ENCODE measurements at places on chromosomes 7 and 10. TPM values are rescaled to one million over a fixed set of nuclear protein-coding genes. Genes with fewer than 3 reads are reported as not detected.

Gene CLCN1
- not detected for total RNA-seq

Gene PKD2L1
- 0.20 TPM for total RNA-seq

- DNase-seq, result no peak
These were observed 331.5 kb upstream of the RNF32 start for GRCh38 chr7:156309016-156309620.

DNA sequence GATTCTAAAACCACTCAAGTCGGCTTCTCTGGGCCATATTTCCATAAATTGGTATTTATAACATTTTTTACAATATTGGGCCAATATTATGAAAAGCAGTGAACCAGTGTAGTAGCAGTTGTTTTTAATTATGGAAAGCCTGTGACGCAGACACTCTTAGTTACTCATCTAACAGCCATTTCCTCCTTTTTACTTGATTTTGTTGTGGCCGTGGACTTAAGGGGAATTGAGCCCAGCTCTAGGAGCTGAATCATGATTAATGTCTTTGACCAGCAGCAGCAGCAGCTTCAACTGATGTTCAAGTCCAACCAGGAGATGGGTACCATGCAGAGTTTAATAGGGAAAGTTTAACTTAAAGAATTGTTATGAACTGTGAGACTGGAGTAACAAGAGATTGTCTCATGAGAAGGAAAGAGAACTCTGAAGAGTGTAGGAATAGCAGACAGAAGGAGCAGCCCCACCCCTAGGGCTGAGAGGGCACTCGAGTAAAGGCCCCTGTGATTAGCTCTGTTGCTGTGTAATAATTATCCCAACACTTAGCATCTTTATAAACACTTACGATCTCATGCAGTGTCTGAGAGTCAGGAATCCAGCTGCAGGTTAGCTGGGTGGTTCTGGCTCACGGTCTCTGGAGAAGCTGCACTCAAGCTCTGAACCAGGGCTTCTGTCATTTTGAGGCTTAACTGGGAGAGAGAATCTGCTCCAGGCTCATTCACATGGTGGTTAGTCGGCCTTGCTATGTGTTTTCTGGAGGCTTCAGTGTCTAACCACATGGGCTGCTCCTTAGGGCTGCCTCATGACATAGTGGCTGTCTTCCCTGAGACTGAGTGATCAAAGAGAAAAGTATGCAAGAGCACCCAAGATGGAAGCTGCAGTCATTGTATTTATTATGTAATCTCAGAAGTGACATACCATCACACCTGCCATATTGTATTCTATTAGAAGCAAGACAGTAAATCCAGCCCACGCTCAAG lies 4.6 kb downstream of the LANCL2 start:
- no peak for DNase-seq

DNA sequence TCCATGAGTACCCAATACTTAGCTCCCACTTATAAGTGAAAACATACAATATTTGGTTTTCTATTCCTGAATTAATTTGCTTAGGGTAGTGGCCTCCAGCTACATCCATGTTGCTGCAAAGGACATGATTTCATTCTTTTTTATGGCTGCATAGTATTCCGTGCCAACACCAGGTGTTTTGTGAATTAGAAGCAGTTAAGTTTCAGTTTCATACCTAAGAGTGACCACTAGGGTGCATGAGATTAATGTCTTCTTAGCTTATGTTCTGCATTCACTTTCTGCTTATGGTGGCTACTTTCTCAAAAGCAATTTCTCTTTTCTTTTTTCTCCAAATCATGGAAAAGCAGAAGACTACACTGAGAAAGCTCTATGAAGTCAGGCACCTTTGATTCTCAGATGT lies 65.1 kb upstream of the VSTM2A start:
- DNase-seq, result no peak

DNA sequence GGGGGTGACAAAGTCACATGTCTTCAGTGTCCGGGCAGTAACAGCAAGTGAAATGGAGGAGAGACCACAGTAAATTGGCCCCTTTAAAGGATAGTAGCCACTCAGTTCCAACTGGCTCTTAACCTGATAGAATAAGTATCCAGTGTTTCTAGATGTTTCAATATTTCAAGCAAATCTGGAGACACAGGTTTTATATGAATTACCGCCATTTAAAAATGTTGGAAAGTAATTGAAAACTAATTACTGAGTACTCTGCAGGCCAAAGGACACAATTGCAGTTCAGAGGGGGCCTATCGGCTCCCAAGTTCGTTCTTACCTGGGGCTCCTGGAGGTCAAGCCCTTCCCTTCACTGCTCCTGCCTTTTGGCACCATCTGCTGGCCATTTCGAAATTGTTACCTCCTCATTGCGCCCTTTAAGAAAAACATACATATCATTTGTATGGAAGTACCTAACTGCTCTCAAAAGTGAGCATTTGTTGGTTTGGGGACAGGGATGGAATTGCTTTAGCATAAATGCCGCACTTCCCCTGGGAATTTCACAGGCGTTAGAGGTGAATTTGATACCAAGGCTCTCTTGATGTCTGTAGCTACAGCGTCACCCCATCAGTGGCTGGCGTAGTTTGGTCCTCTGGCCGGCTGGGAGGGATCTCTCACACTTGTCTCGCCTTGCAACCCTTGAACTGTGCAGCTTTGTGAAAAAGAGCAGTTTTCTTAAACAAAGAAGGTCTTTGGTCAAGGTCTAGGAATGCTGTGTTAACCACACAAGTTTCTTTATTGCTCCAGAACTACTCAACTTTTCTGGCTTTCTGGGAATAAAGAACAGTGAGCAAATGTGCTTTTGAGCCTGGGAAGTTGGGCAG lies 220.0 kb downstream of the ARHGAP21 start:
- DNase-seq, result peak; percentile 70

- DNase-seq, result no peak
These were observed 158.2 kb downstream of the WNT2 start for GRCh38 chr7:117164620-117165019.

DNA sequence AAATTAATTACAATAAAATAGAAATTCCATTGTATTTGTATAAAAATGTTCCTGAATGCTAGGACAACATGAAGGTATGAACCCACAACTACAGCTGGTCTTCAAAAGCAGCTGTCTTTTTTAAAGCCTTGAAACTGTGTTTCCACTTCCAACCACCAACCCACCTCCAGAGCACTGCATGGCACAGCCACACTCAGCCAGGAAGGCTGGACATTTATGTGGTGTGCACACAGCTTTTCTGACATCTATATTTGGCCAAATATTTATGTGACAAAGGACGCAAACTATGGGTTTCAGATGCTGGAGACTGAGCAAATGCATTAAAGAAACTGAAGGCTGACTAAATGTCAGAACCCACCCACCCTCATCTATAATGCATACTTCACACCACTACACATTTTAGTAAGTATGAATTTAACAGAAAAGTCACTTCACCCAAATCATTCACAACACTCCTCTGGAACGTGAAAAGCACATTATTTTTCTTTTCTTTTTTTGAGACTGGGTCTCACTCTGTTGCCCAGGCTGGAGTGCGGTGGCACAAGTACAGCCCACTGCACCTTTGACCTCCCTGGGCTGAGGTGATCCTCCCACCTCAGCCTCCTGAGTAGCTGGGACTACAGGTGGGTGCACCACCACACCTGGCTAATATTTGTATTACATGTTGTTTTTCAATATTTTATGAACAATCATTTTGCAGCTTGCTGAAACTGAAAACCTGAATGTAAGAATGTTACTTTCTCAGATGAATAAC lies 27.9 kb upstream of the DAGLB start:
- DNase-seq, result no peak

- no peak for DNase-seq
These were observed 285.6 kb downstream of the PRPF18 start for GRCh38 chr10:13872411-13872810.

- DNase-seq, result no peak
These were observed 133.6 kb downstream of the BMPER start for GRCh38 chr7:34038816-34039470.

DNA sequence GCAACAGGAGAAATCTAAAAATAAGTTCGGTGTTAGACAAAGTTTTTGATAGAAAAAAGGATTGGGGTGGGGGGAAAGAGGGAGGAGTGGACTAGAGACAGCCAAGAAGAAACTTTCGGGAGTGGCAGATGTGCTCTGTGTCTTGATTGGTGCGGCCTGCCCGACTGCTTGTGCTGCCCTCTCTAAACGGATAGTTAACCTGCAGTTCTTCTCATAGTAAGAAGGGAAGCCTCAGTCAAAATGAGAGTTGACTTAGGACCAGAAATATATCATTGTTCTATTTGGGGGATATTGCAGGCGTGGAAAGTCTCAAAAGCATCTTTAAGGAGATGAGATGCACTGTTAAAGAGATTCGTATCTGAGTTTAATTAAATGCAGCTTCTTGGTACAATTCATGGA lies 39.3 kb downstream of the UBE3C start:
- DNase-seq, result no peak

GRCh38 chr10:19845503-19846368 lies 29.5 kb downstream of the PLXDC2 start:
- no peak for DNase-seq

DNA sequence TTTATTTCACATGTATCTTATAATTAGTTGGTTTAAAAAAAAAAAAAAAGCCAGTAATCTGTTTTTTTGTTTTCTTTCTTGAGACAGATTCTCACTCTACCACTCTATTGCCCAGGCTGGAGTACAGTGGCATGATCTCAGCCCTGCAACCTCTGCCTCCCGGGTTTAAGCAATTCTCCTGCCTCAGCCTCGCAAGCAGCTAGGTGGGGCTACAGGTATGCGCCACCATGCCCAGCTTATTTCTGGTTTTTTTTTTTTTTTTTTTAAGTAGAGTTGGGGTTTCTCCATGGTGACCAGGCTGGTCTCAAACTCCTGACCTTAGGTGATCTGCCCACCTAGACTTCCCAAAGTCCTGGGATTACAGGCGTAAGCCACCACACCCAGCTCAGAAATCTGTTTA lies 34.1 kb upstream of the CAPZA2 start:
- DNase-seq, result no peak

Data from left colon (tissue), 2 donors.